ENCODE measurements at places on chromosomes 13 and 19. TPM values are rescaled to one million over a fixed set of nuclear protein-coding genes. Genes with fewer than 3 reads are reported as not detected.

GRCh38 chr19:23531231-23531790 is 136.0 kb upstream of the ZNF91 start:
- H3K27ac ChIP-seq, result no peak overlapping the region
- H3K4me1 ChIP-seq, result no peaks in the 10 kb centered on the region
- DNase-seq, result no peak
- H3K27me3 ChIP-seq, result no peaks in the 10 kb centered on the region
- no peak overlapping the region for H3K4me3 ChIP-seq

DNA sequence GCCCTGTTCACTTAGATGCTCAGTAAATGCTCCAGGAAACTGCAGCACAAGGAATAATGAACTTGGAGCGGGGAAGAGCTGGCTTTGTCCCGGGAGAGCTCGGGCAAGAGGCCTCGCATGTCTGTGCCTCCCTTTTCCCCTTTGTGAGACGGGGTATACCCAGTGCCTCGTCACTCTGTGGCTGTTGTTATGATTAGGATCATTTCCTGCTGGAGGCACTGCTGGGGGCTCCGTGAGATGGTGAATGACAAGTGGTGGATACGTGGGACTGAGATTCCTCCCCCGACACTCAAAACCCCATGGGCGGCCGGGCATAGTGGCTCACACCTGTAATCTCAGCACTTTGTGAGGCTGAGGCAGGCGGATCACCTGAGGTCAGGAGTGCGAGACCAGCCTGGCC is 1.1 kb upstream of the PLVAP start:
- H3K27ac ChIP-seq, result no peak overlapping the region
- H3K4me3 ChIP-seq, result no peak overlapping the region
- H3K4me1 ChIP-seq, result no peaks in the 10 kb centered on the region

DNA sequence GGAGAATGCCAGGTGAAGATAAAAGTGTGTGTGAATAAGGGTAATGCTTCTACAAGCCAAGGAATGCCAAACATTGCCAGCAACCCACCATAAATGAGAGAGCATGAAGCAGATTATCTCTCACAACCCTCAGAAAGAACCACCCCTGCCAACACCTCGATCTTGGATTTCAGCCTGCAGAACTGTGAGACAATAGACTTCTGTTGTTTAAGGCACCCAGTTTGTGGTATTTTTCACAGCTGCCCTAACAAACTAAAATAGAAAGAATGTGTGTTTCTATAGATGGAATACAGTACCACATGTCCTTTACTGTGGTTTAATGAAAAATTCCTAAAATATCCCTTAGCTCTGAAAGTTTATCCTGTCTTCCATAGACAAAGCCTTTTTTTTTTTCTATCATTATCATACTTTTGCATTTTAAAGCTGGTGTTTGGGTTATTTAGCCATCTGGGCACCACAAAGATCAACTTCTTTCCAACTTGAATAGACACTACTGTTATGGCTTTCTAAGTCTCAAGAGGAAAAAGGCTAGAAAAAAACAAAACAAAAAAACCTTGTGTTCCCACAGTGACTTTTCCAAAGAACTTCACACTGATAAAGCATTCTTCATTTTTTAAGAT is 505.6 kb downstream of the KCTD12 start:
- H3K36me3 ChIP-seq, result no peaks in the 10 kb centered on the region
- no peak overlapping the region for H3K27ac ChIP-seq
- no peak overlapping the region for H3K4me3 ChIP-seq
- DNase-seq, result no peak
- H3K4me1 ChIP-seq, result no peaks in the 10 kb centered on the region

DNA sequence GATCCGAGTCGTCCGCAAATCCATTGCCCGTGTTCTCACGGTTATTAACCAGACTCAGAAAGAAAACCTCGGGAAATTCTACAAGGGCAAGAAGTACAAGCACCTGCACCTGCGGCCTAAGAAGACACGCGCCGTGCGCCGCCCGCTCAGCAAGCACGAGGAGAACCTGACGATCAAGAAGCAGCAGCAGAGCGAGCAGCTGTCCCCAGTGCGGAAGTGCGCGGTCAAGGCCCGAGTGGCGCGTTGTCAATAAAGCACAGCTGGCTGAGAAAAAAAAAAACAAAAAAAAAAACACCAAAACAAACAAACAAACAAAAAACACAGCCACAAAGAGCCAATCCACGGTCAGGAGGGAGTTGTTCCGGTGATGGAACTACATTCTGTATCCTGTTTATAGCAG is 4.7 kb upstream of the GNA15 start:
- H3K4me1 ChIP-seq, result no peaks in the 10 kb centered on the region
- no peaks in the 10 kb centered on the region for H3K36me3 ChIP-seq
- H3K27ac ChIP-seq, result no peak overlapping the region
- no peak overlapping the region for H3K4me3 ChIP-seq

GRCh38 chr19:6278740-6279619 is 795 bp downstream of the MLLT1 start:
- no peaks in the 10 kb centered on the region for H3K4me1 ChIP-seq
- no peak for DNase-seq
- no peaks in the 10 kb centered on the region for H3K27me3 ChIP-seq
- peak overlapping the region; percentile 83 for H3K4me3 ChIP-seq
- H3K36me3 ChIP-seq, result no peaks in the 10 kb centered on the region
- H3K27ac ChIP-seq, result peak overlapping the region; percentile 84

DNA sequence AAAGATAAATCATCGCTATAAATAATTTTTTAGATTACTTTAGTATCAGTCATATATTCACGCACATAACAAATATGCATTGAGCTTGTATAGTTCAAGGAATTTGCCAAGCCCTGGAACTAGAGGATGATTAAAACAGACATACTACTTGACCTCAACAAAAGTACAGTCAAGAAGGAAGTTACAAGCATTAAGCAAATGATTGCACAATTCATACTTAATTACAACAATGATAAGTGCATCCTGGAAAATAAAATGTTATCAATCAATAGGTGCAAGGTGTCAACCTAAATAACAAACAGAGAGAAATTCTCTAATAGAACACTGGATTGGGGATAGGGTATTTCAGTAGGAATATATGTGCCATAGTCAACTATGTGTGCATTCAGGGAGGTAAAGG is 491.2 kb downstream of the GPC5 start:
- no peak overlapping the region for H3K4me3 ChIP-seq
- no peak for DNase-seq
- H3K27me3 ChIP-seq, result no peaks in the 10 kb centered on the region
- no peaks in the 10 kb centered on the region for H3K36me3 ChIP-seq
- H3K27ac ChIP-seq, result no peak overlapping the region

DNA sequence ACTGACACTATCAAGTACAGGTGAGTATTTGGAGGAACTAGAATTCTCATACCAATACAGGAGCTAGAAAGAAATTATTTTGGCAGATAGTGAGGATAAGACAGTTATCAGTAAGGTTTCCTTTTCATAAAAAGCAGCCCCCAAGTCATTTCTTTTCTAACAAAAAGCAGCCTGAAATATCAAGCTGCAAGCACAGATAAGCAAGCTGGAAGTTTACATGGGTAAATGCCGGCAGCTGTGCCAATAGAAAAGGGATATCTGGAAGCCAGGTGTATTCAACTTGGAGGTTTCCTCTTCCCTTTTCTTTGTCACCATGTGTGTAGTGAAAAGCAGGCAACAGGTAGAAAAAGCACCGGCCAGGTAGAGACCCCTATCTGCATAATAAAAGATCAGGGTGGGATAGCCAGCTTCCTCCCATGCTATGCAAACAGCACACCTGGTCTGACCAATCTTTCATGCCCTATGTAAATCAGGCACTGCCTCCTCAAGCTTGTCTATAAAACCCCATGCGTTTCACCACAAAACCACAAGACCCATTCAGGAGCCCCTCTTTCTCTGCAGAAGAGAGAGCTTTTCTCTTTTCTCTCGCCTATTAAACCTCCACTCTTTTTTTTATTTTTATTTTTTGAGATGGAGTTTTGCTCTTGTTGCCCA is 22.9 kb downstream of the CYP4F2 start:
- no peaks in the 10 kb centered on the region for H3K36me3 ChIP-seq
- no peak for DNase-seq
- H3K4me1 ChIP-seq, result no peaks in the 10 kb centered on the region
- H3K27me3 ChIP-seq, result peaks cover 6% of the 10 kb centered on the region
- H3K27ac ChIP-seq, result no peak overlapping the region

- no peaks in the 10 kb centered on the region for H3K36me3 ChIP-seq
- DNase-seq, result no peak
- no peak overlapping the region for H3K4me3 ChIP-seq
- H3K27me3 ChIP-seq, result no peaks in the 10 kb centered on the region
Measured at GRCh38 chr13:104823709-104824108, 1711.8 kb downstream of the EFNB2 start.

- no peaks in the 10 kb centered on the region for H3K4me1 ChIP-seq
- H3K27ac ChIP-seq, result no peak overlapping the region
- no peaks in the 10 kb centered on the region for H3K36me3 ChIP-seq
- H3K4me3 ChIP-seq, result no peak overlapping the region
- no peak for DNase-seq
- no peaks in the 10 kb centered on the region for H3K27me3 ChIP-seq
Measured at GRCh38 chr13:61029064-61029463, 386.6 kb downstream of the PCDH20 start.

Gene IL17D
- total RNA-seq, result 2.5 TPM

Gene NALCN
- 21.1 TPM for total RNA-seq
